ENCODE measurements at places on chromosomes 3 and 15.
A peak's percentile ranks its signal among the peaks of the same experiment; 100 is the strongest.

DNA sequence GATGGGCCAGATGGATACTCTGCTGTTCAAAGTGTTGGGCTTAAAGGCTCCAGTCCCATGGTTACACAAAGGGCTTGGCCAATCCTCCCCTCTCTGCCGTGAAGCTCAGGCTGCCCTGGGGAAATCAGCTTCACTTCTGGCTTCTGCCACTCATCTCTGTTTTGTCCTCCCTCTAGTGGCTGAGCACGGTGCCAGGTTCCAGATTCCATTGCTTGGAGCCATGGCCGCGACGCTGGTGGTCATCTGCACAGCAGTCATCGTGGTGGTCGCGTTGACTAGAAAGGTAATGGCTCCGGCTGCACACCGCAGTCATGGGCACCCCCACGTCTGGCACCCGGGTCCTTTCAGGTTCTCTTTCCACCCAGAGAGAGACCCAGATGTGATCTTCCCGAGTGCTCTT lies 5.6 kb downstream of the TIGIT start:
- no peak for DNase-seq

DNA sequence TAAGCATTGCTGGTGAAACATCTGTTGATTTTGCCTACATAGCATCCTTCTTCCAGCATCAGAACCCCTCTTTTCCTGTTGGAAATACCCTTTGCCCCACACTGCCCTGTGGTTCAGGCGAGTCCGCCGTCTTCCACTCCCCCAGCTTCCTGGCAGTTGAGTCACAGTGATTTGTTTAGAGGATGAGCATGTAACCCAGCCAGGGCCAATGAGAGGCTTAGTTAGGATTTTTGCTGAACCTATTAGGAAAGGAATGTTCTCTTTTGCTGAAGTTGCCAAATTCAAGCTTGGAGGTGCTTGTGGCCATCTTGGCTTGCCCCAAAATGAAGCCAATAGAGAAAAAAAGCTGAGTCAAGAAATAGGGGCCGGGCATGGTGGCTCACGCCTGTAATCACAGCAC lies 19.0 kb upstream of the MEX3B start:
- DNase-seq, result peak; percentile 26

DNA sequence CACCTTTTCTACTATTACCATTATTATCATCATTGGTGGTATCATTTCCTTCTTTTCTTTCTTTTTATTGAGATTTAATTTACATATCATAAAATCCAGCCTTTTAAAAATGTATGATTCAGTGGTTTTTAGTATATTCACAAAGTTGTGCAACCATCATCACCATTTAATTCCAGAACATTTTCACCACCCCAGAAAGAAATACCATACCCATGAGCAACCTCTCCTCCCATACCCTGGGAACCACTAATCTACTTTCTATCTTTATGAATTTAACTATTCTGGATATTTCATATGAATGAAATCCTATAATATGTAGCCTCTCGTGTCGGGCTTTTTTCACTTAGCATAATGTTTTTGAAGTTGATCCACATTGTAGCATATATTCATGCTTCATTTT lies 29.1 kb downstream of the AAGAB start:
- DNase-seq, result peak; percentile 36

DNA sequence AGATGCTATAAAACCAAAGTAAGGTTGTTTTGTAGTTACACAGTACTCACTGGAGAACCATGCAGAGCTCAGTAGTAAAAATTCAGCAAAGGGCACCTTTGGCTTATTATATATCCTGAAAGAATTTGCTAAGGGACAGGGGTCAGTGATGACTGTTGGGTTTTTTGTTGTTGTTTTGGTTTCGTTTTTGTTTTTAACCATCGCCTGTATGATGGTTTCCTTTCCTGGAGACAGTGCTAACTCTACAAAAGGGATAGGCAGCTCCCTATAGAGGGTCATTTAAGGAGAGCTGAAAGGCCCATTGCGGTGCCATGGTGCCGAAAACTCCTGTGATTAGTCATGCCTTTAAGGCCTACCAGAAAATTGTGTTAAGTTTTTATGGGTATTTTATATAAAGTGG lies 118.2 kb upstream of the GOLIM4 start:
- no peak for DNase-seq

DNA sequence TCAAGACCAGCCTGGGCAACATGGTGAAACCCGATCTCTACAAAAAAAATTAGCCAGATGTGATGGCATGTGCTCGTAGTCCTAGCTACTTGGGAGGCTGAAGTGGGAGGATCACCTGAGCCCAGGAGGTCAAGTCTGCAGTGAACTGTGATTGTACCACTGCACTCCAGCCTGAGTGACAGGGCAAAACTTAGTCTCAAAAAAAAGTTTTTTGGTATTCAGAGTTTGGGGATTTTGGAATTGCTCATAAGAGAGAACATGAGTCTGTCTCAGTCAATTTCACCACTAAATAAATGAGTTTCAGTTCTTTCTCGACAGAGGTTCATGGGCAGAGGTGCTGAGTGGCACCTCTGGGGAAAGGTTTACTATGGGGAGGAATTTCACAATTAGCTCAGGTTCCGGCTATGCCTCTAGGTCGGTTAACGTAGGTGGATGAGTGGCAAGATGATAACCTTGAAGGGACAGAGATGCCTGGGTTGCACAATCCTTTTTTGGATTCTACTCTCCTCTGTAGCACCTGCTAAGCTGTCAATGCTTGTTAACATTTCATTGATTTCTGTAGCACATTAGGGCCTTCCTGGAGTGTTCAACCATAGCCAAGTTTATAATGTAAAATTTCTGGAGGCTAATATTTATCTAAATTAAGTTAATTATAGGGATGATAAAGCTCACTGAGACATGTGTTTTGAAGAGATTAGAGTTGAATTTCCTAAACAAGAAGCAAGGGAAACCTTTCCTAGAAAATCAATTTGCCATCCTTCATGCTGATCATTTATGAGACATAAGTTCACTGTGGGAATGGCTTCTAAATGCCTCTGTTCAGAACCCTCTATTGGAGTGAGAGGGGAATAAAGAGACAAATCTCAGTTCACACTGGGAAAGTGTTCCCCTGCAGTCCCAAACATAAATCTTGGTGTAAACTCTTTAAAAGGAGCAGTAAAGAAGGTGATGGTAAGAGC lies 37.4 kb upstream of the DCP1A start:
- DNase-seq, result no peak

DNA sequence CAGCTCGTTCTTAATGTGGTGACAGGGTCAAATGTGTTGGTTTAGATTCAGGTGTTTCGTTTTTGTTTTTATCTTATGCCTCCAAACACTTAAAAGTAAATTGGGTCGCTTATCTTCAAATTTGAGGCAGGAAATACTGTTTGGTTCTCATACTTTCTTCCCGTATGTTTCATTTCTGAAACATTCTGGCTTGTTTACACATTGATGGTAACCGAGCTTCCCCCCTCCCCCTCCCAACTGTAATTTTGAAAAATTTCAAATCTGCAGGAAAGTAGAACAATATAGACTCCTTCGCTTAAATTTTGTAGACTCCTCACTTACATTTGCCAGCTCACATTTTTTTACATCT lies 64.9 kb downstream of the CMTM8 start:
- no peak for DNase-seq

DNA sequence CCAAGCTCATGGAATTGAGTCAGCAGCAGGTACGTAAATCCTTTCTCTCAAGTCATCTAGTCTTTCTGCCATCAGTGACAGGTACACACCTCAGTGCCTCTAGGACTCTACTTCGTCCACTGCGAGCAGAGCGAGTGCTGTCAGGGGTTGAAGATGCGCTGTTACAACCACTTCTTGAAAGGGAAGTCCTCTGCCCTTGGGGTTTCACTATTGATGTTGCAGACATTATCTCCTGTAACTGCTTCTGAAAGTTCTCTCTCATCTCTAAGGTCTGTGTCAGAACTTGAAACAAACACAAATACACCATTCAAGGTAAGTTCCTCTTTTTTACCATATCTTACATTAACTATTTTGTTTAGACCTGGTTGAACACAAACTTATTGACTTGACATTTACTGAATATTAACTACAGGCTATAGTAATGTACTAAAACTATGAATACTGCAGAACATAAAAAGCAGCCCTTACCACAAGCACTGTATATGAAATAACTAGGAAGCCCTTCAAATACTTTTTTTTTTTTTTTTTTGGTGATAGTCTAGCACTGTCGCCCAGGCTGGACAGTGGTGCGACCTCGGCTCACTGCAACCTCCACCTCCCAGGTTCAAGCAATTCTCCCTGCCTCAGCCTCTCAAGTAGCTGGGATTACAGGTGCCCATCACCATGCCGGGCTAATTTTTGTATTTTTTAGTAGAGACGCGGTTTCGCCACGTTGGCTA lies 41.5 kb downstream of the TOPBP1 start:
- DNase-seq, result no peak

GRCh38 chr3:1447452-1447851 lies 354.6 kb downstream of the CNTN6 start:
- DNase-seq, result no peak

DNA sequence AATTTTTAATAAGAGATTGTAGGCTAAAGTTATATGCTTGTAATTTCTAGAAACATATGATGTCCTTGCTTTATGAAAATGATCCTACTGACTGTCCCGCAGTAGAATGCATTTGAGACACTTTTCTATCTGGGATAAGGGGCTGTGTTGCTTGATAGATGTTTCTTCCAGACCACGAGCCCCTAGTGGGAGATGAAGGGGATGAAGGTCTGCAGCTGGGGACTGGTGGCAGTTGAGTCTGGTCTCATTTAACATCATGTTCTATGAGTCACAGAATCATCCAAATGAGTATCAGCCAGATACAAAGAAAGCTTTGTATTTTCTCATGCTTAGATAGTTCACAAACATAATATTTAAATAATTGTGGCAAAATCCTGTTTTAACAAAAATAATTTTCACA lies 84.3 kb upstream of the PRTG start:
- peak; percentile 40 for DNase-seq
